T1000 (cell line): ENCODE measurements at places on chromosomes 1 and 21.

- DNase-seq: no peak
Measured at GRCh38 chr1:200260597-200261335, 149.1 kb downstream of the ZNF281 start.

DNA sequence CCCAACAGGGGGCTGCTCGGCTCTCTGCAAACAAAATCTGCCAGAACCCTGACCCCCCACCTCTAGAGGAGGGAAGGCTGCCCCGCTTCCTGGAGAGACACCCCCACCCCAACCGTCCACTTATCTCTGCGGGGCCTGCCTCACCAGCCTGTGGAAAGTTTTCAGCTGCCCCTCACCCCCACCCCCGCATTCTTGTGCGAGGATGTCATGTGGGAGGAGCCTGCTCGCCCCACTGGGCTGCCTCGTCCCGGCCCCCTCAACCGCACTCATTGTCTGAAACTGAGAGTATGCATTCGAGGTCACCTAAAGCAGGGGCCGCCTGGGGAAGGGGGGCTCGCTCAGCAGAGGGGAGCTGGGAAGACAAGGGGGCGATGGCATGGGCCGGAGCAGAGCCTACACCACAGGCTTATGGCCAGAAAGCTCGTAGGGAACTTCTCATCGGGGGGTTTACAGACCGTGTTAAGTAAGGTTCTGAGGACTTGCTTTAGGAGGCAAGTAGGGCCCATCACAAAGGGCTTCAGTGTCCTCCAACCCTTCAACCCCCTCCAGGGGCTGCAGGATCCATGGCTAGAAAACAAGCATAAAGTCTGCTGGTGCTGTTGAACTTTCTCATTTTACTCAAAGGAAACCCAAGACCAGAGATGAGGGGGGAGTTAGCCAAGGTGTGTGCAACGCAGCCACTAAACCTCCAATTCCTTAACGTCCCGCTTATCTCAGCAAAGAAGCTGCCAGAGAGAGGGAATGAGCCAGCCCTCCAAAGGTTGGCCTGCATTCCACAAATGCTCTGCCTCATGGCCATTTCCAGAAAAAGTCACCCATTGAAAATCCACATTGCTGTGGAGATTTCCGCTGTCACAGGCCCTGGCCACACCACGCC, 9.4 kb downstream of the EPHA2 start:
- DNase-seq: peak; percentile 75

DNA sequence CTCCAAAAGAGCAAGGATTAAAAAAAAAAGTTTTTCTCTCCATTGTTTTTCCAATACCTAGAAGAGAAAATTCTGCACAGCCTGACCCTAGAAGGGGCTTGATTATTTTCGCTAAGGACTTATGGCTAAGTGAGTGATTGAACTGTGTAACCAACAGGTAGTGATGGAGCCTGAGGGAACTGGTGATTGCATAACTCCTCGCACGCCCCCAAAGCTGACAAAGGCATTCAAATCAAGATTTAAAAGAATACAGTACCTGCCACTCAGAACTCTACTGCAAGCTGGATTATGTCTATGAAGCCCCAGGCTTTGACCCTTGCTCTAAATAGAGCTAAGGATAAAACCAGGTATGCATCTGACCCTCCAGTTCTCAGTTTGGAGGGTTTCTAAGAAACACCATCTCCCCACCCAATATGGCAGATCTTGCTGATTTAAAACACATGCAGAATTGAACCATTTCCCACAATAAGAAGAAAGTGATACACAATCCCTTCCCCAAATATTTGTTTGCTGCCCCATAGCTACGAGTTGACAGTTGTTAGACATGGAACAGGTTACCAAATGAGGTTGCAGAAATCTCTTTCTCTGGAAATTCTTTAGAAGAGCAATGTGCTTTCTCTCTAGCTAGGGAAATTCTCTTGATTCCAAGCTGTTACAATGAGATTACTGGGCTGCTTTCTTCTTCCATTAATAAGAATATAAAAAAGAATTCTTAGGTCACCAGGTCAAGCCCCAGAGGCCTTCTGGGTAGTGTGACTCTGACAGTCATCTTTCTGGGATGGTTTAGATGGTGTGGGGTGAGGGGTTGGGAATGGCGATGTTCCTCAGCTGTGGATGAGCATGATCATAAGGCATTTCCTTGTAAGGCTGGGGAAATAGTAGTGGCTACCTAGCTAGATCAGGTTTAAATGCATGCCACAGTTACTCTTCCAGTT, 35.1 kb downstream of the FGGY start:
- DNase-seq: no peak

DNA sequence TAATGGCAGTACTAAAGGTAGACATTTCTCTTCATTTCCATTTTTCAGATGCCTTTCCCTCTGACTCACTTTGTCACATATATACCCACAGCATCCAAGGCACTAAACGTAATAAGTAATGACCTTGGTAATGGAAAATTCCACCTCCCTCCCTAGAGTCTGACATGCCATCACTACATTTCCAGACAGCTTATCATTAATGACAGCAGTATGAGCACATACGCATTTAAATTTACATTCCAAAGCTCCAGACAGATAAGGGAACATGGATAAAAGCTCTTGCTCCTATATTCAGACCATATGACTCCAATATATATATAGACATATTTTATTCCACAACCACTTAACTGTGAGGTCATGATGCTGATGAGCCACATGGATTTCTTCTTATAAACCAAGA, 191.7 kb upstream of the GORAB start:
- no peak for DNase-seq

DNA sequence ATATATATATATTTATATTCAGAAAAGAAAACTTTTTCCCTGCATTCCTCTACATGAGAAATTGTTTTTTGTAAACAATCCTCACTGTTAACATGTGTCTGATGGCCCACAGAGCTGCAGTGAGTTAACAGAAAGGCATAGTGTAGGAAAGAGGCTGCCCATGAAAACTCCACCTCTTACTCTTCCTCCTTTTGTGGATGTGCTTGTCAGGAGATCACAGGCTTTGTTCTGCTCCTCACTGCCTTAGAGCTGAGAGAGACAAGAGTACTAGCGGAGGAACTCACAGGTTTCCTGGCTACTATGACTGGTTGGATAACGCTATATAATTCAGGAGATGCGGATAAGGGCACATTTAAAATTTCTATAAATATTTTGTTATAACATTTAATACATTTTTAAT, 200.6 kb downstream of the BRINP3 start:
- DNase-seq: no peak

DNA sequence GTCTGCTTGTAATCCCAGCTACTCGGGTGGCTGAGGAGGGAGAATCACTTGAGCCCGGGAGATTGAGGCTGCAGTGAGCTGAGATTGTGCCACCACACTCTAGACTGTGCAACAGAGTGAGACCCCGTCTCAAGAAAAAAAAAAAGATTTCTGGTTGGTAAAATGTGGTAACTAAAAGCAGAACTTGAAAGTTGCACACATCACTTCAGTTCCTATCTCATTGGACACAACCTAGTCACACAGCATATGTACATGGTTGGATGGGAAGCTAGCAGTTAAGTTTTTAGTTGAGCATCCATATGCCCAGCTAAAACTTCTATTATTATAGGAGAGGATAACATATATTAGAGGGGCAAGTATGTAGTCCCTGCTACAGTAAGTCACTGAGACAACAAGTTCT, 22.1 kb downstream of the BCAS2 start:
- no peak for DNase-seq

DNA sequence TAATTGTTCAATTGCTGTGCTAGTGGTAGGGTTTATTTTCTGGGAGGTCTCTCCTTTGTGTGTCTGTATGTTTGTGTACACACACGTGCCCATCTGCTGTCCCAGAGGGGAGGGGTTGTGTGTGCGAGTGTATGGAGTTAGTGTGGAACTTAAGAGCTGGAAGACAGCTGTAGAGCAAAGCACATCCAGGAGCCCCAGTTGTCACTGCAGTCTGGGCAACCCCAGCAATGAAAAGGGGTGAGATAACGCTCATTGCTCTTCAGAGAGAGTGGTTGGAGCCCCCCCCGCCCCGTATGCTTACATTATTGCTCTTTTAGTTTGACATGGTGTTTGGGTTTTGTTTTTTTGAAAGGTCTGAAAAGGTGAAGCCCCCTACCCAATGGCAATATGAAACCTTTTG, 36.9 kb downstream of the NCF2 start:
- DNase-seq: no peak

DNA sequence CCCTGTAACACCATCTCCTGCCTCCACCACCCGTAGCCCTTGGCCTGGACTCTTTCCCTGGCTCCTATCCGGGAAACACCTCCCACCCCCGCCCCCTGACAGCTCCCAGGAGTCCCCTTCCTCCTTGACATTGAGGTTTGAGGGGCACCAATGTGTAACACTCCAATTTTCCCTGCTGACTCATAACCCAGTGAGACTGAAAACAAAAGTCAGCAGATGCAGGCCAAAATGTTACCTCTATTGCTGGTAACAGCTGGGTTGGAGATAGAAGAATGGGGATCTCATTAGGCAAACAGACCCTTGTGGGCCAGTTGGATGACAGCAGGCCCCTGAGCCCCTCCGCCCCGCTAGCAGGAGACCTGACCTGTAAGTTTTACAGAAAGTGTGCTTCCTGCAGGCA, 237.2 kb downstream of the KAZN start:
- no peak for DNase-seq

DNA sequence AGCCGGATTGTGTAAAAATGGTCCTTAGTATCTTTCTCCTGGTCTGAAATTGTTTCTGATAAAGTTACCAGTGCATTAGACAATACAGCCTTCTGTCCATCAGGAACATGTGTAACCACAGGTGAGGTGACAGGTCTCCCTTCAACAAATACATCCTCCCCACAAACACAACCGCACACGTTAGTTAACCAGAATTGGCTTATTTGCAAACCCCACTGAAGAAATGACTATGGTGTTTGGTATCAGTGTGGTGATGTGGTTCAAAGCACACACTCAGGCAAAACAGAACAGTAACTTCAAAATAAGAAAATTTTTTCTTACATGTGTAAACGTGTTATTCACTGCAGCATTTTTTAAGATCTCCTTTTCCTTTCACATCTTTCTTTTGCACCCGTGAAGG, 517.2 kb upstream of the NR5A2 start:
- no peak for DNase-seq

DNA sequence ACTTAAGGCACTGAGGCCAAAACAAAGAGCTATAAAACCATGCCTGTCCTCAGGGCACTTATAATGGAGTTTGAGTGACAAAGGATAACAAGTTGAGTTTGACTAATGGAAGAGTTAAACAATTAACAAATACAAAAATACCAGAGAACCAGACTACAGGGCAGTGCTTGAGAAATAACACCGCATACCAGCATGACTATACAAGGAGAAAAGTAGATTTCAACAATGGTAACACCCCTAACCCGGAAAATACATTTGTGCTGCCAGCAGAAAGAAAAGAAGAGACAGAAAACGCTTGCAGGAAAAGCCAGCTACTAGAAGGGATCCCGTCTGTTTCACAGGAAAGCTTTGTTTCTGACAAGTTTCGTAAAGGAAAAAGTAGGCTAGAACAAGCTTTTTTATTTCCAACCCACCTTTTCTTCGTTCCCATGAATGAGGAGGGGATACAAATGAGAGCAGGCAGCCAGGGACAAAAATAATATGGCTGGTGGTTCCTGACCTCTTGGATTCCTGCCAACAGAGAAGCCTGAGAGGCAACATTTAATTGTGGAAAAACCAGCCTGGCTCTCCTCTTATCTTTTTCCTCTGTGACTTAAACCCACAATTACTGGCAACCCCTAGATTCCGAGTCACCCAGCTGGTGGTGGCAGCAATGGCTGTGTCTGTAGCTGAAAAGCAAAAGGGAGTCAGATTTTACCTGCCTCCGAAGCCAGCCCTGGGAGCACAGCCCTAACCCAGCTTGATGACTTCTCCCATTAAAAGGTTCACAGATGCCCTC, 56.5 kb downstream of the WLS start:
- DNase-seq: no peak

GRCh38 chr1:184161071-184161698, 109.7 kb downstream of the TSEN15 start:
- DNase-seq: no peak

GRCh38 chr1:113990961-113991360, 11.7 kb downstream of the OLFML3 start:
- DNase-seq: no peak

DNA sequence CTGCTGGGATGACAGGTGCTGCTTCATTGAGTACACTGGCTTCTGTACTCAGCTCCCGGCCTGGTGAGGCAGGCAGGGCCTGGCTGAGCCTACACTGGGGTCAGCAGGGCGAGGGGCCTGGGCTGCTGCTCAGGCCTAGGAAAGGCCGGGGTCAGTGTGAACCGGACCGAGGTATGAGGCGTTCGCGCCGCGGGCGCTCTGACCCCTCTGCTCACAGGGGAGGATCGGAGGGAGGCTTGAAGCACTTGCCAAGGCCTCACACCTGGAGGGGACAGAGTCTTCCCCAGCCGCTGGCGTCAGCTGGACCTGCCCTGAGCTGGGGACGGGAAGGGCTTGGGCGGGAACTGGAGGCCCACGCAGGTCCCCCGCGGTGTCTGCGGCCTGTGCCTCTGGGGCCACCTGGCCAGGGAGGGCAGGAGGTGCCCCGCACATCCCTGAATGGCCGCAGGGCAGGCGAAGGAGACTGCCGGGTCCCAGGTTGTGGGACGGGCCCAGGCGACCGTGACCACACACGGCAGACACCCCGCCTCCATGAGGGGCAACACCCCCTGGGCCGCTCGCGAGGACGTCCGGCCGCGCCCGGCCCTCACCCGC, 466 bp downstream of the PEX10 start:
- DNase-seq: no peak

DNA sequence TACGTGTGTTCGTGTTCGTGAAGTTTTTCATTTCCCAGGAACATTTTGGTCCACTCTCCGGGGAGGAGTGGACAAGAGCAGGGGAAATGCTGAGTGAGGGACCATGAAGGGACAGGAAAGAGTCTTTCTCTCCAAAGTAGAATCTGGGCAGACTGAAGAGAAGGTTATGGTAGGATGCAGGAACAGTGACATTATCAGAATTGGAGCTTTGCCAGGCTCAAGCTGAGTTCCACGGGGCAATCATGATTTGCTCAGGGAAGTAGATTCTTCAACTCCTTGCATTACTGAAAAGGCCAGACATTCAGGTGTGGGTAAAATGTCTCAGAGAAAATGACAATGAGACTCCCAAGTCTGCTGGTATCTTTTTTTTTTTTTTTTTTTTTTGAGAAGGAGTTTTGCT, 16.6 kb downstream of the ATP1A4 start:
- DNase-seq: no peak

GRCh38 chr1:145992502-145992936, 3.9 kb downstream of the TXNIP start:
- no peak for DNase-seq

DNA sequence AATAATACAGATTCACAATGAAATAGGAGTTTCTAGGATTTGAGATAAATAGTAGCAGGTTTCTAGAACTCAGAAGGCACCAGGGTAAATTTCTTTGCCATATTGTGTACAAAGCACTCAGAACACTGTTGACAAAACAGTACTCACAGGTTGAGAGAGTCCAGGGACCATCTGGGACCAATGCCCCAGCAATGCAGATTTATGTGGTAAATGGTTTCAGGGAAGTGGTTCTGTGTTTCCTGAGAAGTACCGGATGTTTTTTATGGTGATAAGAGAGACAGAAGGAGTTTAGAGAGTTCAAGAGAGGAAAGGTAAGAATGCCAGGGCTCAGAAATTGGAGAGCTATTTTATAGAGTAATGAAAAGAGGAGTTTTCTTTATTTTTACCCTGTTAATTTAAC, 29.6 kb upstream of the DIPK1A start:
- no peak for DNase-seq

GRCh38 chr21:45129189-45129923, 55.0 kb downstream of the ADARB1 start:
- no peak for DNase-seq

- DNase-seq: no peak
Measured at GRCh38 chr1:186659890-186660341, 20.3 kb downstream of the PTGS2 start.

- no peak for DNase-seq
Measured at GRCh38 chr1:118558933-118559332, 373.9 kb upstream of the SPAG17 start.

GRCh38 chr1:62725255-62725654, 37.1 kb upstream of the DOCK7 start:
- DNase-seq: no peak
